Thoracic aorta endothelial cell (primary cell): ENCODE measurements at places on chromosomes 7 and 10. TPM values are rescaled to one million over a fixed set of nuclear protein-coding genes. Genes with fewer than 3 reads are reported as not detected.

GPR15LG gene
- not detected in 2 replicates for total RNA-seq

TMEM140 gene
- total RNA-seq, result 9.6 and 11.8 TPM in 2 replicates

OIT3 gene
- under 0.01 TPM in 1 of 2 replicates, not detected in the other for total RNA-seq

LYZL2 gene
- total RNA-seq, result not detected in 2 replicates

DOCK4 gene
- 313 and 365 TPM in 2 replicates for total RNA-seq

POLR2J2 gene
- total RNA-seq, result 7.7 and 10.1 TPM in 2 replicates

ACHE gene
- 0.13 and 0.22 TPM in 2 replicates for total RNA-seq
